ENCODE measurements at places on chromosomes 12 and 14.

DNA sequence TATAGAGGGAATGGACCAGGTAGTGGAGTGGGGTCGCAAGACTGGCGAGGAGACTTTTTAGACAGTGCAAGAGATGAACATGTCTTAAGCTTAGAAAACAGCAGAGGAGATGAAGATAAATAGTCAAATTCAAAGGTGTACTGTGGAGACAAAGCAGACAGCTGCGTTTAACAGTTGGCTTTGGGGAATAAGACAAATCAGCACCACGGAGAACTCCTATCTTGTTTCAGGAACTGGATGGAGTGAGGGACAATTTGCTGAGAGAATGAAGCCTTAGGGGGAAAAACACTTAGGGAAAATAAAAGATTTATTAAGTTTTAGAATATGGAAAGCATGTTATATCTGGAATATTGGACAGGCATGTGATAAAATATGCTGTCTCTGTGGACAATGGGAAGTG lies 458.8 kb downstream of the GLT1D1 start:
- no peak for DNase-seq

- no peak for DNase-seq
These were observed 112.7 kb downstream of the SCARB1 start for GRCh38 chr12:124750787-124751471.

DNA sequence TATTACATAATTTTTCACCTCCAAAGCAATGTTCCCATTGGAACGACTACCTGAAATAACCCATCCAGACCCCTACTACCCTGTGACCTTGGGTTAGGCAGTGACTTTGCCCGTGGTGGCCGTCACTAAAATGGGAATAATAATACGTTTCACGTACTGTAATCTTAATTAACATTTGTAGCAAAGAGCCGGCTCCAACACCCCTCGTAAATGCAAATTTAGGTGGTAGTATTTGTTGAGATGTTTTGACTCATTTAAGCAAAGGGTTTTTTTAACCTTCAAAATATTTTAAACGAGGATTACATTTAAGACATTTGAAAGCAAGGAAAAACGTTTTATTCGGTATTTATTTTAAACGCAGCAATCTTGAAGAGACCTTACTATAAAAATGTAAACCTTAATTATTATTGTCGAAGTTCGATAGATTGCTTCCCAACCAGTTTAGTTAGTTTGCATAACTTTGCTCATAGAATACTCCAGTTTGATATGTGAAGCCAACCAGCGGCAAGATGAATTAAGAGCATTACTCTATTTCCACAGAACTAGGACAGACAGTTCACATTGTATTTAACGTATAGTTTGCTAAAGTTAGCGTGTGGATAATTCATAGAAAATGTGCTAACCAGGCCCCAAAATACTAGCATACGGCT lies 1.4 kb upstream of the ARID2 start:
- no peak for DNase-seq

- DNase-seq = no peak
These were observed 16.4 kb downstream of the HNF1A start for GRCh38 chr12:120994589-120995337.

DNA sequence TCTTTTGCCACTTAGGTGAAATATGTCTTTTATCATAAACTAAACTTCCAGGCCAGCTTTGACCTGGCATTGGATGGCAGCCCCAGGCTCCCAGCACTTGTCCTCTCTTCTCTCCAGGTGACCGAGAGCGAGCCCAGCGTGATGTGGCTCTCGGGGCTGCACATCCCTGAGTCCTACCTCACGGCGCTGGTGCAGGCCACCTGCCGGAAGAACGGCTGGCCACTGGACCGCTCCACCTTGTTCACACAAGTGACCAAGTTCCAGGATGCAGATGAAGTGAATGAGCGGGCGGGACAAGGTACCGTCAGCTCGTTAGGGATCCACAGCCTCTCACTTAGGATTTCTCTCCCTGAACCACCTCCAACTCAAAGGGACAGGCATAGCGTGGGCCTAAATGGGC lies 39.4 kb downstream of the CCDC92 start:
- no peak for DNase-seq

GRCh38 chr12:127780881-127781280 lies 486.1 kb upstream of the TMEM132C start:
- no peak for DNase-seq

DNA sequence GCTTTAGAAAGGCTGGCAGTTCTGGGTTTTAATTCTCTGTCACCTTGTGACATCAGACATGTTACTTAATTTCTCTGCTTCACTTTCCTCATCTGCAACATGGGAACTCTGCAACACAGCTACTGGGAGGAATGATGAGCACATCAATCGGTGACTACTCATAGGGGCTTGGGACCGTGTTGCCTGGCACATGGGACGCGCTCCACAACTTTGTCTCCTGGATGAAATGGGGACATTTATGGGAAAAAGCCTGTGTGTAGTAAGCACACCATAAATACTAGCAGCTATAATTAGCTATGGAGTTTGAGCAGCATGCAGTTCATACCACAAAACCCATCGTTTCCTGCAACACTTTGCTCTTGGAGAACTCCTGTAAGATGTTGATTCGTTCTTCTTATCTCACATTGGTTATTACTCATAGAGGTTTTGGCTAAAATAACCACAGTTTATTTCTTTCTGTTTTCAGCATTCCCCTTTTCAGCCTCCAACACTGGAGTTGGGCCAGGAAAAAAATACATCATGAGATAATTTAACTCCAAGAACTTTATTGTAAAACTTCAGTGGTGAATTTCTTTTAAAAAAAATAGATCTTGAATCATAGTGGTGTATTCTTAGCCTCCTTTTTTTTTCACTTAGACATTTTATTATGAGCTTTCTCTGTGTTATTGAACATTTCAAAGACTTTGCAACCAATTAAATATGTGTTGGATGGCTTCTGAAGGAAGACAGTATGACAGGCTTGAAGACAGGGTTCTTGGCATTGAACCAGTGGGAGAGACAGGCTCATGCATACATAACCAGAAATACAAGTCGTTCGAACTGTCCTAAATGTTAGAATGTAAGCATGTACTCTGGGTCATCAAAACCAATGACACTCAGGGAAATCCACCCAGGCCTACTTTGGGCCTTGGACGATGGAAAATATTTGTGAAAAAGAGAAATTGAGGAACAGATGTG lies 72.7 kb downstream of the RIN3 start:
- DNase-seq = no peak

DNA sequence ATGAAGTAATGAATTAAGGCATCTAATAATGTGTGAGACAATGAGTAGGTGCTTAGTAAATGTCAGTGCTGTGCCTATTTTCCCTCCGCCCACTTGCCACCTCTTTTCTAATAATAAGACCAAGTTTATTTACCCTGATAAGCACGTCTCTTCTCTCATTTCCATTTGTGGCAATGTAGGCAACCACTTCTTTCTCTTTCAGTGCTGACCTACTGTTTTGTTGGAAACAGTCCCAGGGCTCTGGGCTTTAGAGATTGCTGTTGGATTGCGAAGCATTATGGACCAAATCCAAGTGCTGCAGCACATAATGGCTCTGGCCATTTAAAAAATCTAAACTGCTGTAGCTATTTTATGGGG lies 141.3 kb upstream of the PLEKHG7 start:
- no peak for DNase-seq

DNA sequence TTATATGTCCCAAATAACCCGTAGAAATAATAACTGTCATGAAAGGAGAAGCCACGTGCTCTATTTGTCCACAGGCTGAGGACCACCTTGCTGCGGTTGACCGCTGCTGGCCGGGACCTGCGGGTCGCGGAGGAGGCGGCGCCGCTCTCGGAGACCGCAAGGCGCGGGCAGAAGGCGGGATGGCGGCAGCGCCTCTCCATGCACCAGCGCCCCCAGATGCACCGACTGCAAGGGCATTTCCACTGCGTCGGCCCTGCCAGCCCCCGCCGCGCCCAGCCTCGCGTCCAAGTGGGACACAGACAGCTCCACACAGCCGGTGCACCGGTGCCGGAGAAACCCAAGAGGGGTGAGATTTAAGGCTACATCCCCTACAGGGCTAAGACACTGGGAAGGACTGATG lies 21.0 kb downstream of the RPGRIP1 start:
- peak; percentile 15 for DNase-seq

DNA sequence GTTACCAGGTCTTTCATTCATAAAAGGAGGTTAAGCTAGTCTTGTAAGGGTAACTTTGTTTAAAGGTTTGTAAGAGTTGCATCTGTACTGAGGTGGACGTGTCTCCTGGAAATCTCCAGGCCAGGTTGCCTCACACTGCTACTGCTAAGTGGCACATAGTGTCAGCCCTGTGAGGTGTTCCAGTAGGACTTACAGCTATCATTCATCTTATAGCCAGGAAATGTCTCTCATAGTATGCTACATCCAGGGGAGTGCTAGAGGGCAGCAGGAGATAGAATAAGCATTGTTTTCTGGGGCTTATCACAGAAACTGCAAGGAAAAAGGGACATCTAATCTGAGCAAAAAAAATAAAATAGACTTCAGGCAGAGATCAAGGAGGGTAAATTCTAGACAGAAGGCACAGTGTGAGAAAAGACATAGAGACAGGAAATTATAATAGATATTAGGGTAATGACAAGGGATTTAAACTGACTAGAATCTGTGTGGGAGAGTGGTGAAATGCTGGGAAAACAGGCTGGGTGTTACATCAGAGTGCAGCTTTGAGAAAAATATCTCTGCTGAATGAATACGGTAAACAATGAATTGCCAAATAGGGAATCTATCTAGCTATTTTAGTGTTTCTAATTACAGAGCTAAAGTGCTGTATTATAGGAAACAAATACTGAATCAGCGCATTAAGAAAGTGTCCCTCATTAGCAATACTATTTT lies 205.1 kb upstream of the ABCD2 start:
- no peak for DNase-seq

DNA sequence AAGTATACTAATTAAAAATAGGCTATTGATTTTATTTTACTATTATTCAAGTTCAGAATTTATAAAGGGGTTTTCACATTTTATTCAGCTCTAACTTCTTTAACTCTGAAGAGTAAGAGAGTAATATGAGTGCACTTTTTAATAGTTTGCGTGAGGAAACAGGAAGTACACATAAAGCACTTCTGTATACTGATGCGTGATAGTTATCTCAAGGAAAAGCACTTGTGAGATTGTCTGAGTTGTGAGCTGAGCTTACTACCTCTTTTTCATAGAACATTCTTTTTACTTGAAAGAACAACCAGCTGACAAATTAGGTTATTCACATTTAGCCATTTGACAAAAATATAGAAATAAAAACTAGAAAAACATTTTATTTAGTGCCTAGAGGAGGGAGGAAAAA lies 1.9 kb downstream of the RAD51AP1 start:
- DNase-seq = no peak

DNA sequence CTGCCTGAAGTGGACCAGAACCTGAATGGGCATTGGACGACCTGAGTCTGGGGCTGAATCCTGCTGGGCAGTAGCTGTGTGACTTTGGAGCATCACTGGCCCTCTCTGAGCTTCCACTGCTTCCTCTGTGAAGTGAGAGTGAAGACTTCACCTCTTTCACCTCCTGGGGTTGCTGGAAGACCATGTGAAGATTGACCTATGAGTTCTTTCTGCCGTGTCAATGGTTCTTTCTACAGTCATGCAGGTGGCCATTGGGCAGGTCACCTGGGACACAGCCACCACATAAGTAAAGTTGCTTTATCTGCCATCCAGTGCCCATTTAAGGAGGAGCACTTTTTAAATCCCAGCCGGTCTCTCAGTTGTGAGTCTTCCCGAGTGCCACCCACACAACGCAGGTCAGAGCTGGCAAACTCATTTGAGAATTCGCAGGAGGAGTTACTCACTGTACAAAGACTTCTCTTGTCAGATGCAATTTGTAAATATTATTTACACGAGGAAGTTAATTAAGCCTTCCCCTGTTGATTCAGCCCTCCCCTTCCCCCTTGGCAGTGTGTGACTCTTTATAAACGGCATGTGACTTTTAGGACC lies 74.8 kb upstream of the TCL1B start:
- DNase-seq = no peak

GRCh38 chr12:84075991-84076390 lies 836.6 kb downstream of the SLC6A15 start:
- DNase-seq = no peak

DNA sequence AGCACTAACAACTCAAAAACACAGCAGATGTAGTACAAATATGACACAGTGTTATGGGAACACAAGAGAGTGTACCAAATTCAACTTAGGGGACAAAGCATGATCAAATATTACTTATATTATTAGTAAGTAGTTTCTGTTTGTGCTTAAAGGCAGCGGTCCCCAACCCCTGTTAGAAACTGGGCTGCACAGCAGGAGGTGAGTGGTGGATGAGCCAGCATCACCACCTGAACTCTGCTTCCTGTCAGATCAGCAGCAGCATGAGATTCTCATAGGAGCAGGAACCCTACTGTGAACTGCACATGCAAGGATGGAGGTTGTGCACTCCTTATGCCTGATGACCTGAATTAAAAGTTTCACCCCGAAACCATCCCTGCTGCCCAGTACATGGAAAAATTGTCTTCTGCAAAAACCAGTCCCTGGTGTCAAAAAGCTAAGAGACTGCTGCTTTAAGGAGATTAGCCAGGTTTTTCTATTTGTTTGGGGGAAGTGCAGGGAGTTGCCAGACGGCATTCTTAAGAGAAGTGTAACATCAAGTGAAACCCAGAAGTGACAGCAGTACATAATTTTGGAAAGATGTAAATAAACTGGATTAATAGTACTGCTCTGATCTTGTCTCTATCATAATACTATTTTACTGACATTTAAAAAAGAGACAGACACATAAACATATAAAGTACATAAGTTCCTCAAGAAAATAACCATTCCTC lies 26.7 kb downstream of the GTF2A1 start:
- no peak for DNase-seq
